CD8-positive, alpha-beta memory T cell (primary cell): ENCODE measurements at places on chromosomes 7 and 10.

DNA sequence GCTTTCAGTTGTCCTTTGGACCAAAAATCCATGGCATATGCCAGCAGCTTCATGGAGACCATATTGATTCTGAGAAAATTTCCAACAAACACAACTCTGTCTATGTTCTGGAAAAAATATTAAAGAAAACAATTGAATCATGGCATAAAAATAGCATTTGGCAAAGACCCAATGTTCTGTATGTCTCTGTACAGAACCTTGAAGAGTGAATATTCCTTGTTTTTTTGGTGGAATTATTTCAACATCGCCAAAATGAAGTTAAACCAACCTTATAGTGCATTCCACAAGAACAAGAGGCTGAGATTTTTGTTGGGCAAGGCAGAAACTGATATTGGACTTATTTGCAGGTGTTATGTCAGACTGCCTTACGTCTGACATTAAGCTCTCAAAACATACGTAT lies 53.3 kb upstream of the SLC16A12 start:
- DNase-seq = no peak

DNA sequence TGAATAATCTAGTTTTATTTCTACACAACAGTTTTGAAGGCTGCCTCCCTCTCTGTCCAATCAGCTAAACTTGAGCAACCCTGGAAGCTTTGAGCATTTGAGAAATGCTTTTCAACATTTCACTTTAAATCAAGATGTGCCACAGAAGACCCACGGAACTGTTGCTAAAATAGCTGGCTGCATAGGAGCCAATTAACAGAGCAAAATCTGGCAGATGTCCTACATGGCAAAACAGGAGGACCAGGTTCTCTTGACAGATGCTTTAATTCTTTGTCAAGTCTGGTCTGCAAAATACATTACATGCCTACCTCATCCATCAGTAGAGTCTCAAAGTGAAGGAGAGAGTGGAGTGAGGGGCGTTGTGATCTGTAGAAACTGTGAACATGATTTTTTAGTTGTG lies 185.9 kb downstream of the DPY19L1 start:
- DNase-seq = no peak

- no peak for DNase-seq
Measured at GRCh38 chr7:55070271-55070743, 51.5 kb downstream of the EGFR start.

DNA sequence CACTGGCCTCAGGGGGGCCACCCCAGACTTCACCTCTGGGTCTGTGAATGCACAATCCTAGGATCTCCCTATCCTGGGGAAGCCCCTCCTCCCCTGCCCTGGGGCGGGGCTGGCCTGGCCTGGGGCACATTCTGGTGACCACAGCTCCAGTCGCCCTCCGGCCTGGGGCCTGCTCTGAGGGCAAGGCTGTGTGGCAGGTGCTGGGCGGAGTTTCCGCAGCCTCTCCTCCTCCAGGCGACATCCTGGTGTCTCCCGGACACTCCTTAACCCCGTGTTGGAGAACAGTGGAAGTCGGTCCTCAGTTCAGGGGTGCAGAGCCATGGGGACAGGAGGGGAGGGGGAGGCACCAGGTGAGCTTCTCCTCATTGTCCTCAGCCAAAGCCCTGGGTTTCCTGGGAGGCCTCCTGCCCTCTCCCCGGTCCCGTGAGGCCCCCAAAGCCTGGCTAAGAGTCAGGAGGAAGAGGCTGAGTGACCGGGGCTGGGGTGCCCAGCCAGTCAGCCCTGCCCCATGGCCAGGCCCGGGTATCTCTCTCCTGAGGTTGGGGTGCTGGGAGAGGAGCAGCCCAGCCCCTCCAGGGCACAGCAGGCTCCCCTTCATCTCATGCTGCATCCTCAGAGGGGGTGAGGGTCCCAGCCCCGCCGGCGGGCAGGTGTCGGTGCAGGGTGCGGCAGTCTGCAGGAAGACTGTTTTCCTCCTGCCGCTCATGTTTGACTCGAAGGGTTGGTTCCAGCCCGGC lies 22.6 kb downstream of the UNCX start:
- DNase-seq = no peak

GRCh38 chr7:112042631-112043030 lies 163.6 kb downstream of the DOCK4 start:
- DNase-seq = no peak

DNA sequence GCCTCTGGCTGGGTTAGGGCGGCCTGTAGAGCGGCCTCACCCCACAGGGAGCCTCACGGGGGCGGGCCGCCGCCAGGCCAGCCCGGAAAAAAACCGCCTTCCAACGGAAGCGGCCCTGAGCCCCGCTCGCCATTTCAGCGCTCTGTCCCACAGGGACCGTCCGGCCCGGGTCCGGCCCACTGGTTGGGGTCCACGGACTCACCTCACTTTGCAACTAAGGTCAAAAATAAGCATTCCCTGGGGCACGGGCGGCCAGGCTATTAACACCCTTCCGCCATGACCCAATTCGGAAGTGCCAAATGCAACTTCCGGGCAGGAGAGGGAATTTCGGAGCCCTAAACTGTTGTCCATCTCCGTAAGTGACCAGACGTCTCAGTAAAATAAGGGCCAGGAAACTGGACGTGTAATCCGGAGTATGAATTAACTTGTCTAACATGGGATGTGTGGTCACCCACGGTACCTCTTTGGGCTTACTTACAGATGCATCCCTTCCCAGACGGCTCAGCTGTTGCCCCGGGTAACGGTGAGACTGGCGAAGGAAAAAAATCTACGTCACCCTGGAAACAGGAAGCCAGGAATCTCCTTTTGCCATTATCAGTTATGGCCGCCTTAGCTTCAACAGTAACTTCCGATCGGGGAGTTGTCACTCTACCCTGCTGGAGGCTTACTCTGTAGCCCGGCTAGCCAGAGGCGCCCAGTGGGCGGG lies at the start of gene BBIP1:
Gene BBIP1 (minus strand): TSS at position 538 of the 706 bp plus-strand sequence. CDS start 1,023 bp downstream, outside the sequence.
- DNase-seq = no peak

- DNase-seq = no peak
Measured at GRCh38 chr7:155355745-155356144, 58.1 kb downstream of the INSIG1 start.

DNA sequence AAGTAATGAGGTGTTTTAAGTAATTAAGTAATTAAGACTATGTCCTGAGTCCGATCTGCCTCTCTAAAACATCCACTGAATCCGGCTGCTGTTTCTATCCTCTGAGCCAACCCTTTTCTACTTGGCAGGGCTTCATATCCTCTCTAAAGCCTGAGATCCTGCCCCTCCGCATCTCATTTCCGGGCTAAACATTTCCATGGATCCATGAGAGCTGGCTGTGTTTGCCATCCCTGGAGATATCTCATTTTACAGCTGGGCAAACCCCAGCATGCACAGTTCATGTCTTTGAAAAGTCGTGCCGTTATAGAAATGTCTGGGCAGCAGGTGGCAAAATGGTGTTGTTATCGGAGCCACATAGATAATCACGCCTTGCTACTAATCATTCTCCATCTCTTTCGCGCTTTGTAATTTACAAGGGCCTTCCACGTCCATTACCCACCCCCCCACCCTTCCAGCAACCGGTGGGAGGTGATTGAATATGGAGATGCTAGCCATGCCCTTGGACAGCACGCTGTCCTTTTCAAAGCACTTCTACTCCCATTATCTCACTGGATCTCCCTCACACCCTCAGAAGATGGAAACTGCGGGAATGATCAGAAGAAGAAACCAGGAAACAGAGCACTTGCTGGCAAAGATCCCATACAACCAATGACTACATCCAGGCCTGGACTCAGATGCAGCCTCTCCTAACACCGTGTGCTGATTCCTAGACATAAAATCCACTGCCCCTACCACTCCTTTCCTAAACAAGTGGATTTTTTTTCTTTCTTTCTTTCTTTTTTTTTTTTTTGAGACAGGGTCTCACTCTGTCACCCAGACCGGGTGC lies 1189.2 kb downstream of the TYW1 start:
- no peak for DNase-seq

DNA sequence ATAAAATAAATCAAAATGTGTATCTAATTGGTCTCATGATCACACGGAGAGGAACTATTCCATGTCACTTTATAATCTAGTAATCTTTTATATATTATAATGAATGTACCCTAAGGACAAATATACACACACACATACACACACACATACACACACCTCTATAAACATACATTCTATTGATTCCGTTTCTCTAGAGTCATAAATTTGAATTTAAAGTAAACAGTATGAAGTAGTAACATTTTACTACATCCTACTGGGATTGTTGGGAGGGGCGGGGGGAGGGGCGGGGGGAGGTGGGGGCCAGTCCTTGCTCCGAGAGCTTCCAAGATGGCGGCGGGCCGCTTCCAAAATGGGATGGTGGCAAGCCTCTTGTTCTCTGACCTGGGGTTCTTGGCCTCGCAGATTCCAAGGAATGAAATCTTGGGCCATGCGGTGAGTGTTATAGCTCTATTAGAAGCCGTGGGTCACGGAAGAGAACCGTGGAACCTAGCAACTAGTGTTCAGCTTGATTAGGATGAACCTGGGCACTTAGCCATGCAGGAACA lies 143.2 kb downstream of the REEP3 start:
- DNase-seq = no peak

GRCh38 chr10:31121757-31122577 lies 90.3 kb upstream of the ZNF438 start:
- DNase-seq = no peak
